ENCODE measurements at places on chromosomes 11 and 22. TPM values are rescaled to one million over a fixed set of nuclear protein-coding genes. Genes with fewer than 3 reads are reported as not detected.

VSIG10L2 gene
- total RNA-seq = not detected

MYBPC3 gene
- total RNA-seq = 0.09 TPM

MS4A13 gene
- not detected for total RNA-seq

NELL1 gene
- not detected for total RNA-seq

MMP1 gene
- 1.1 TPM for total RNA-seq

E2F8 gene
- 6.0 TPM for total RNA-seq

C1QTNF5 gene
- total RNA-seq = not detected

OMP gene
- not detected for total RNA-seq
